Activated T-helper 1 cell treated with anti-CD3 and anti-CD28 coated beads, Interleukin-12 subunit alpha, Interleukin-12 subunit beta, Interleukin-2, Interleukin-4 antibody, amounts not matched to agents 30 ng/mL and 10 ng/mL and 1 ng/mL, durations not matched to agents 14 hours and 24 hours and 36 hours (primary cell): ENCODE measurements at places on chromosomes 16 and 17. TPM values are rescaled to one million over a fixed set of nuclear protein-coding genes. Genes with fewer than 3 reads are reported as not detected.

DNA sequence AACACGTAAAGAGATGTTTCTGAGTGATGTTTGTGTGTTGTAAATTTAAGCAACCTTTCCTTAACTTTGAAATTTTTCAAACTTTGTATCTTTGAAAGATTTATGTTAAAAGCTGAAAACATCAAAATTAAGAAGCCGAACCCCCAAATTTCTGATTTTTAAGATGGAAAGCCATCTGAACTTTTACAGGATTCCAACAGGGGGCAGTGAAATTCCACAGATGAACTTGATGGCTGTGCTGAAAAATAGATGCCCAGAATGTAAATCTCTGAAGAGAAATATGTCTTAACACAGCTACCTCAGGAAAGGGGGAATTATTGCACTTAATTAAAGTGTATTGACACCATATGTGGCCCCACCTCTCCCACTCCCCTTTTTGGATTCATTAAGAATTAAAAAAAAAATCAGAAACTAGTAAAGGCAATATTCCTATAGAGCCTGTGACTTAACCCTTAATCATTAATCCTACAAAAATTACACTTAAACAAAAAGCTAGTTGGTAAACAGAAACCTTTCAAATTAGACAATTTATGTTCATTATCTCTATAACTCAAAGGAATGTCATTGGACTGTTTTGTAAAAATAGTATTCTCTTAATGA, 597.9 kb downstream of the KCNJ2 start:
- no peak for DNase-seq

- DNase-seq: no peak
Observed at GRCh38 chr16:3256866-3257465, 533 bp upstream of the MEFV start.

DNA sequence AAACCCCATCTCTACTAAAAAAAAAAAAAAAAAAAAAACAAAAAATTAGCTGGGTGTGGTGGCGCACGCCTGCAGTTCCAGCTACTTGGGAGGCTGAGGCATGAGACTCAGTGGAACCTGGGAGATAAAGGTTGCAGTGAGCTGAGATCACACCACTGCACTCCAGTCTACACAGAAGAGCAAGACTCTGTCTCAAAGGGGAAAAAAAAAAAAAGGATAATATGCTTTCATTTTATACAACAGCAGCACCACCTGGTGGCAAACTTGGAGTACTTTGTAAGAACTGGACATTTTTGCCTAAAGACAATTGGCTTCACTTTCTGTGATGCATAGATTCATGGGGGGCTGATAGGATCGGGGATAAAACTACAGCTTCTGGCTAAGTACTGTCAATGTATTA, 8.5 kb downstream of the CHTF8 start:
- peak; percentile 50 for DNase-seq

TSPOAP1 gene
- total RNA-seq: 31.4 and 35.1 TPM in 2 replicates

CDH11 gene
- not detected in 2 replicates for total RNA-seq

EEF2KMT gene
- total RNA-seq: 27.5 and 27.7 TPM in 2 replicates

- DNase-seq: no peak
Observed at GRCh38 chr17:62043140-62043539, 21.9 kb downstream of the MED13 start.

CCL4L2 gene
- total RNA-seq: 46.9 and 48.4 TPM in 2 replicates

MPP2 gene
- 0.91 and 1.4 TPM in 2 replicates for total RNA-seq

CORO6 gene
- total RNA-seq: 5.1 and 6.4 TPM in 2 replicates
